Kasumi-1 (cell line): ENCODE measurements at places on chromosomes 3 and 15.

GRCh38 chr3:23446301-23446700 is 243.2 kb downstream of the UBE2E2 start:
- DNase-seq, result no peak

DNA sequence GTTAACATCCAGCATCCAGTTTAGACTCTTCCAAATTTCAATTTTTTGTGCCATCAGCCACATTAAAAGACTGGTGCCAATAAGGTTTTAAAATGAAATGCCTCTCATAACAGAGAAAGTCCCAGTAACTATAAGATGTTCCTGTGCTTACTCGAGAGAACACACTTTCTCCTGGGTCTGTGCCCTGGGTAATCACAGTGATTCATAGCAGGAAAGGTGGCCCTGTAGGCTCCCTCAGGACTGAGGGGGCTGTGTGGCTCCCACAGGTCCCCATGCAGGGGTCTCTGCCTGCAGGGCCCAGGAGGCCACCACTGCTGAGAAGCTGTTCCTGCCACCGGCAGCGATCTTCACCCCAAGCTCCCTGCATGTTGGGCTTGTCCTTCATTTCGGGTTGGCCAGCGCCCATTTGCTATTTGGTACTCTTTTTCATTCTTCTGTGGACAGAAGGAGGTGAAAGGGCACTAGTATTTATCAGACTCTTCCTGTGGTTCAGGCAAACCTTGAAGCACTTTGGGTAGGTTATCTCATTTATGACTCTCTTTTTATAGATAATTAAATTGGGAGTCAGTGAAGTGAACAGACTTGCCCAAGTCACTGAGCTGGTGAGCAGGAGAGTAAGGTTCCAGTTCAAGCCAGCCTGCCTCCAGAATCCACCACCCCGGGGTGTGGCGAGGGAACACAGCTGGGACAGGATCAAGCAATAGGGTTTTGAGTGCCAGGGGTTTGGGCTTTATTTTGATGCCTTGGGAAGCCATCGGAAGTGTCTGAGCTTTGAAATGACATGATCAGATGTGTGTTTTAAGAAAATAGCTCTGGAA is 44.2 kb upstream of the PLXNA1 start:
- no peak for DNase-seq

DNA sequence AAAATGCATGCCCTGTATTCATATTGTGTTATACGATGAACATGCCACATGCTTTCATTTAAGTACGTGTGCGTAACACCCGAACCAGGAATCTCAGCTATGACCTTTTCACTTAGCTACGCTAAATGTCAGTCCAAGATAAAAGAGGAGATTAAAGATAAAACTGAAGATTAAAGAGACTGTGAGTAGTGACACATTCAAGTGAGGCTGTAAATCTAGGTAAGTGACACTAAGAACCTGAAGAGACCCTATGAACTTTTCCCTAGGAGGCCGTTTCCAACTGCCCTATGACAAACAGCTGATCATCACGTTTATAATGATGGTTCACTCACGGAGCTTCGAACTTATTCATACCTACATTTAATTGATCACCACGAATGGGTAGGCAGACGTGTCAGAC is 32.2 kb downstream of the TFRC start:
- DNase-seq, result no peak

DNA sequence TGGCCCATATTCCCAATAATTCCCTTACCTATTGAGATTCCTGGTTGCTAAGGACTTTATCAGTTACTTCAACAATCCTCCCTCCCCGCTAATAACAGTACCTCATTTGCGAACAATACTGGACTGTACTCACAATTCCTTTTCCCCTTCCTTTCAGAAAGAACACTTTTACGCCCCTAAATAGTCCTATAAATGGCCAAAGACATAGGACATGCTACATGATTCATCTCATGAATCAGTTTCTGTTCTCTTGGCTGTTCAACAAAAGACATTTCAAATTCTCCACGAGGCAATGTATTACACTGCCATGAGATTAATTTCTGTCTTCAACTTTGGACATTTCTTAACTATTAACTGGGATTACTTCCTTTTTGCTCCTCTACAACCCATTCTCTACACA is 264.4 kb downstream of the TIGIT start:
- DNase-seq, result no peak

GRCh38 chr3:42692667-42693529 is 7.6 kb downstream of the KLHL40 start:
- no peak for DNase-seq

- DNase-seq, result no peak
Observed at GRCh38 chr15:87619161-87619960, 637.2 kb downstream of the NTRK3 start.
